ENCODE measurements at places on chromosomes 4 and X.

GRCh38 chr4:94284889-94285288 is 57.7 kb downstream of the HPGDS start:
- DNase-seq: no peak

GRCh38 chr4:140158365-140159030 is 4.5 kb upstream of the MAML3 start:
- DNase-seq: no peak

DNA sequence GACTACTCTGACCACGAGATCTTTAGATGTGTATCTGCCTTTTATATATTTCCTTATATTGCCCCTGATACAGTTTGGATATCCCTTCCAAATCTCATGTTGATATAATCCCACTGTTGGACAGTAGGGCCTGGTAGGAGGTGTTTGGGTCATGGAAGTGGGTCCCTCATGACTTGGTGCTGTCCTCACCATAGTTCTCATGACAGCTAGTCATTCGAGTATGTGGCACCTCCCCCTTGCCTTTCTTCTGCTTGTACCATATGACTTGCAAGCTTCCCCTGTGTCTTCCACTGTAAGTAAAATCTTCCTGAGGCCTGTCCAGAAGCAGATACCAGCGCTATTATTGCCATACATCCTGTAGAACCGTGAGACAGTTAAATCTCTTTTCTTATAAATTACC is 145.3 kb downstream of the ZNF518B start:
- no peak for DNase-seq

DNA sequence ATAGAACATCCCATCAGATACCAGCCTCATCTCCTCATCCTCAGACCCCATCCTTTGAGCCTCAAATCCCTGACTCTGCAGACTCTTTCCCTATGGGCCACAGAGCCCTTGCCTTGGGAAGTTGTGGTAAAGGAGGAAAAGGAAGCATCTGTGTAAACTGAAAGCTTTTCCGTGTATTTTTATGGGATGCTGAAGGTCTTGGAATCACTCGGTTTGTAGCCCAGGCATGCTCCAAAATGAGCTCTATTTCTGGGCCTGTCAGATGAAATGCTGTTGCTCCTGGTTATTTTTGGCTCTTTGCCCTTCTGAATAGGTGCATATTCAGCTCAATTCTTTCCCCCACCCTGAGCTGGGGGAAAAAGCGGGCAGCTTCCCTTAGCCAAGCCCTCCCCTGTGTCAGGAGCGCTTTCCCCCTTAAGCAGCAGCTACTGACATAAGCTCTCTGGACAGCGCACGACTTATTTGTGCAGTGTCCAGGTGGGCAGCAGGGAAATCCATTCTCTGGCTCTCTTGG is 5.0 kb upstream of the SEL1L3 start:
- DNase-seq: no peak

DNA sequence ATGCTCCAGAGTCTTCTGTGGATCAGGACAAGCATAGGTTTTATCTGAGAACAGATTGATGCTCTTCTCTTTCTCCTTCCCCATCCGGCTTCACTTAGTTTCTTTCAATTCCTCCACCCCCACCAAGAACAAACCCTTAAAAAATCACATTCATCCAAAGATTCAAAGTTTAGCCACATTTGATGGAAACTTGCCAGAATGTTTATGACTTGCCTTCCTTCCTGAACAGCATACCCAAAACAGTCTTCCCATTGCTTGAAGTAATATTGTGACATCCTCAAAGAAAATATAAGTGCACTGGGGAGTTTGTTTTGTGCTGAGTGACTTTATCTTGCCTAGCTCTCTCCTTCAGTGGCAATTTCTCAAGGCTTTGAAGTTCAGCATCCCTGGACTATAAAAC is 83.0 kb downstream of the MAGEB17 start:
- DNase-seq: no peak

GRCh38 chr4:73406548-73406875 is 2.4 kb downstream of the ALB start:
- no peak for DNase-seq

DNA sequence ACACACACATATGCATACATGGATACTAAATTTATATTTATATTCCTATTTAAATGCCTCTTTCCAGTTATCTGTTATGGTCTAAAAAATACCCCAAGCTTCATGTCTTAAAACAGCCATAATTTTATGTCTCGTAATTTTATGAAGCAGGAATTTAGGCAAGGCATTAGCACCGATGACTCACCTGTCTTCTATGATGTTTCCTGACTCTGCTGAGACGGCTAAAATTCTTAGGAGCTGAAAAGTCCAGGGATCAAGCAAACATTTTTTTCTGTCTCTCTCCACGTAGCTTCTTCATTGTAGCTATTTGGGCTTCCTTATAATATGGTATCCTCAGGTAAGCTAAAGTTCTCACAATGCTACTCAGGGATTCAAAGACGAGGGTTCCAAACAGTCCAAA is 930.3 kb downstream of the STIM2 start:
- no peak for DNase-seq

GRCh38 chr4:15054541-15054940 is 52.3 kb downstream of the CPEB2 start:
- no peak for DNase-seq

- DNase-seq: no peak
Observed at GRCh38 chr4:79381161-79381560, 26.9 kb downstream of the GK2 start.

DNA sequence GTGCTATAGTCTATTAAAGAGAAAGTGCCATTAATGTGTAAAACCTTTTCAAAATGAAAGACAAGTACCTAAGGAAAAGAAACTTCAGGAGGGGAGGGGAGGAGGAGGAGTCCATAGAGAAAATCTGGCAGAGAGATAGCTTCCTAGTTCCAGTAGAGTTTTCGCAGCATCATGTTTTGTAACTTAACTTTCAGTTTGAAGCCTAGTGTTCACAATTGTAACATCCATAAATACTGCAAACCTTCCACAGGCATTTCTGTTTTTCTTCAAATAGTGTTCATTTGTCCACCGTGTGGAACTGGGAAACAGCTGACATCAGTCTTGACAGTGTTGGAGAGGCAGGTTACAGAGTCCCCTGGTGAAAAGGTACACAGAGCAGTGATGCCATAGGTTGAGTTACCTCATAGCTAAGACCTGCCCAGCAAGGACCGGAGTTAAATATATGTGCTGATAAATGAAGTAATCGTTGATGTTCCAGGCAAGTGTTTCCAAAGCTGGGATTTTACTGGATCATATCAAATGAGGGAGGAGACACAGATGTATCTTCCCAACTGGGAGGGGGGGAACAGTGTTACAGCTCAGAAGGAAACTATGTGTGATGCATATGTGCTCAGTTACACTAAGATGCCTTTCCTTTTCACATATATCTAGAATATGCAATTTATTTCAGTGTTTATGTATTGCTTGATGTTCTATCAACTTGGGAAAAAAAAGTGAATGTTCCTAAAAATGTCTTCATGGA is 369.5 kb upstream of the FAM241A start:
- no peak for DNase-seq

DNA sequence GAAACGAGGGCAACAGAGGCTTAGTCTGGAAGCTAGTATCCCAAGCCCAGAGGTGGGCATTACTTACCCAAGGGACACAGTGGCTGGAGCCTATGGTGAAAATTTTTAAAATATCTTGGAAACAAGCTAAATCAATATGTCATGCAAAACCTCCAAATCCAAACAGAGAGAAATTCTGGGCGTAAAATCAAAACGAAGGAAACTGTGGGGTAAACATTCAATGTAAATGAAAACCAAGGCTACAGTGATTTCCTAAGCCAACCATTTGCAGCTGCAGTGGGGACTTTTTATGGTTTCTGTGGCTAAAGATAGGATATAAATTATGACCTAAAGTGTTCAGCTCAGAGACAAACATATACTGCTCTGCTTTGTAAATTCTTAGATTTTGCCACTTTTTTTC is 507.7 kb upstream of the DIAPH2 start:
- no peak for DNase-seq

DNA sequence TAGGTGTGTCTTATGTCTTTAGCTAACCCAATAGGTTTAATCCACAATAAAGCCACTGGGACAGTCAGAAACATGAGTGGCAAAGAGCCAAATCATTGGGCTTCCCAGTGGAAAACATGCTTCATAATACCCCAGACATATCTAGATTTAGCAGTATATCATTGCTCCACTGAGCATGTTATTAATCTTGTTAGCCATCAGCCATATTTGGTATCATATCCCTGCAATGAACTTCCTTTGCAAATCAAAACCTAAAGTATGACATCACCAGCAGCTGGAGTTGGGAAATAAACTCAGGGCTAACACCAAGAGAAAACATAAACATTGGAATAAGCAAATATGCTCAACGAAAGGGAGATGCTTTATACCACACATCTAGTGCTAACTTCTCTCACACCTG is 280.8 kb upstream of the NOCT start:
- no peak for DNase-seq

- no peak for DNase-seq
Observed at GRCh38 chr4:76856243-76857073, 41.5 kb downstream of the SOWAHB start.

DNA sequence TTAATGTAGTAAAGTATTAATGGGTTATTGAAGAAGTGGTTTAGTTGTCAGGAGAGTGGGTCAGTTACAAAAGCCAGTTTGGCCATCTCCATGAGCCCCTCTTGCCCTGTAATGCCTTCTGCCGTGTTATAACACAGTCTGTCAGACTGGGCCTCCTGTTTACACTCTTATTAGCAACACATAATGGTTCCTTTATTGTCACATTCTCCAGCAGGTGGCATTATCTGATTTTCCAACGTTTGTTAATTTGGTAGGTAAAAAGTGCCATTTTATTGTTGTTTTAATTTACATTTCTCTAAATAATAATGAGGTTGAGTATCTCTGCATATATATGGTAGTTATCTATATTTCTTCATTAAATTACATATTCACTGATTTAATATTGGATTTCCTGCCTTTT is 560.8 kb downstream of the FGF13 start:
- DNase-seq: no peak

- DNase-seq: no peak
Observed at GRCh38 chr4:137414802-137415201, 117.5 kb downstream of the PCDH18 start.

DNA sequence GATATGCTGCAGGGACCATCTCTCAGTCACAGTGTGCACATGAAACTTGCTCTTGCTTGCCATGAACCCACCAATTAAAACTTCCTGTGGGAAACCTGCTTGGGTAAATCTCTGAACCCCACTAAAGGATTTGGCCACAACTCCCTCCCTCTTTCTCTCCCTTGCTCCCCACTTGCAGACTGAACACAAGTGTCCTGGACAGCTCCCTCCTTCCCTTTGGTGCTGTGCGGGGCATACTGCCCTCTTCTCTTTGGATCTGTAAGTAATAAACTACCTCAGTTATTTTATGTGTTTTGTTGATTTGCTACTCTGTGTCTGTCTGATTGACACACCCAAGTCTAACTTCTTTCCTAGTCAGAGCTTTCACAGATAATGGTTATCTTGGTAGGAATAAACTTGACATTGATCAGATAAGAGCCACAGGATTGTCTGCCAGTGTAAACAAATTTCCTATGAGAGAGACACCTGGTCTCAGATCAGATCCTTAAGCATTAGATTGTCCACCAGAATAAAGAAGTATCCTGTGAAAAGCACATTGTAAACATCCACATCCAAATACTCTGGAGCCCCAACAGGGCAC is 41.8 kb downstream of the SULT1E1 start:
- no peak for DNase-seq

DNA sequence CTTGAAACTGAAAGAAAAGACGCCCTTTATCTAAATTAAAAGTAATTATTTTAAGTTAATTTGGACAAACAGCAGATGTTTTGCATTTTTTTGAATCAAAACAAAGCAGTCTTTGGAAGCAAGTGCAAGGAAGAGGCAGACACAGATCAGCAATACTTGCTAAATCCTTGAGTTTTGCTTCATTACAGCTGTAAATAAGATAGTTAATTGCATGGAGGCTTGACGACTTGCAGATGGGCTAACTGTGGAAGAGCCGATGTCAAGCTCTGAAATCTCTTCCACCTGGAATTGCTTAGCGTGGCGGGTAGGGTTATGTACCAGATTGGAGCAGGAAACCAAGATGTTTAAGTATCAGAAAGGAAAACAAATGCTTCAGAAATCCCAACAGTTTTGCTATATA is 148.8 kb downstream of the POLA1 start:
- no peak for DNase-seq

DNA sequence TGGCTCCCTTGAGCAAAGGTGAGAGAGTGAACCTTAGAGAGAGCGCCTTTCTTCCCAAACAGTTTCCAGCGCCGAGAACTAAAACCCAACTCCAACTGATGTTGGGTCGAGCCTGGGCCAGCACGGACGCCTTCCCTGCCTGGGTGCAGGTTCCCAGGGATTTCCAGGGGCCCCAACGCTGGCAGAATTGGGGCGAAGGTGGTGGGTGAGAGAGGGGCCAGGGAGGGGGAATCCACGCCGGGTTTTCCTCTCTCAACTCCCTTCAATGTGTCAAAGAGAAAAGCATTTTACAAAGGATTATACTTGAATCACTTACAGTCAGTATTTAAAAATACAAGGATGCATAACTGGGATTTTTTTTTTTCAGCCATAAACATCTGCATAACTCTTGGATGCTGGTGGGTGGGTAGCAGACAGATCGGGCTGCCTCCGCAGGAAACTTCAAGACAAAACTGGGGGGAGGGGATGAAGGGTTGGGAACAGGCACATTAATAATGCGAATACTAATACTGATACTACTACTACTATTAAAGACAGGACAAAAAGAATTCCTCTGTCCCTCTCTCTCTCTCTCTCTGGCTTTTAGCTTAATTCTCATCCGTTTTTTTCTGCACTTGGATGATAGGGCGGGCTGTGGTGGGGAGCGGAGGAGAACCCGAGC is 1.3 kb upstream of the ARX start:
- DNase-seq: no peak

- no peak for DNase-seq
Observed at GRCh38 chr4:106627051-106627450, 258.5 kb upstream of the GIMD1 start.

- DNase-seq: no peak
Observed at GRCh38 chr4:33078145-33078544, 2358.0 kb downstream of the PCDH7 start.

- DNase-seq: no peak
Observed at GRCh38 chr4:99710020-99710419, 52.4 kb upstream of the C4orf54 start.

DNA sequence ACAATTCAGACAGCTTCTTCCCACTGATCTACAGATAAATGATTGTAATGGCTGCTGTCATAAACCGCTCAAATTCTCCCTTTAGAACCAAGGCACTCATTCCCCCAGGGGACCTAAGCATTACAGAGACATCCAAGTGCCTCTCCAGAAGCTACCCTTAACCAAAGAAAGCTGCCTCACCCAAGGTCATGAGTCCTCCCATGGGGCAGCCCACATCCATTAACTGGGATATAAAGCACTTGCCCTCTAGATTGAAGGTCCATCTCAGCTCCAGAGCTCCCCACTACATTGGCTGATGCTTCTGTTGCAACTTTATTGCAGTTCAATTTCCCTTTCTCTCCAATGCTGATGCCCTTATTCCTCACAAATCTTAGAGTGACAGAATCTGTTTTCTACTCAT is 40.5 kb upstream of the DCAF8L2 start:
- DNase-seq: no peak

GRCh38 chr4:132540268-132540667 is 608.8 kb upstream of the PCDH10 start:
- no peak for DNase-seq
